ENCODE measurements at places on chromosomes 13 and 19.

DNA sequence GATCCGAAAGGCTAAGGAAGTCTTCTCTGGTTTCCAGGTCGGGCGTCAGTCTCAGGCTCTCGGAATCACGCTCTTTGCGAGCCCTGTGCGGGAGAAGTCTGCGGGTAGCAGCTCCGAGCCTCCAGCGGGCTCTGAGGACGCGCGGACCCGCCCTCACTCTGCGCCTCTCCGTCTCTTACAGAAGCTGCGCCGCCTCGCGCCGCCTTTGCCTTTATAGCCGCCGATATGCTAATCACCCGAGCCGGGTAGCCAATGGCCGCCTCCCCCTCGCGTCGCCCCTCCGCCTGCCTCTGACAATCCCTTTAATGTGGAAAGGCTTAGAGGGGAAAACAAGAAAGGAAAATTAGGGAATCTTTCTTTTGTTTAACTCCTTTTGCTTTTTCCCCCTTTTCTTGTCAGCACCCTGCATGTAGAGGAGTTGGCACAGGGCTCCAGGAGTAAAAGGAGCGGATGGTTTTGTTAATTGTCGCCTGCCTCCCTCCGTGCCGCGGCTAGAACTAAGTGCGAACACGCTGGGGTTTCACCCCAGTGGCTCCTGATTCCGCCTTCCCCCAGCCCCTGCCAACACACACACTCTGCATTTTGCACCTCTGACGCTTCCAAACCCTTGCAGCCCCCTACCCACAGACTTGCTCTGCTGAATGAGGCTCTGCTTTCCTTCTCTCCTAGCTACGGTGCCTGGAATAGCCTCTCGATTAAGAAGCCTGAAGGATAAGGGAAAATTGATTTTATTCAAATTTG, at the start of gene PCDH8:
Gene PCDH8, minus strand, starts transcription at position 186 of the 741 bp plus-strand sequence. CDS start 204 bp downstream, outside the sequence.
- H3K4me1 ChIP-seq: no peaks in the 10 kb centered on the region
- no peak within 1 kb of the TSS for H3K27ac ChIP-seq
- DNase-seq: no peak
- no peak within 1 kb of the TSS for H3K4me3 ChIP-seq
- no peaks in the 10 kb centered on the region for H3K36me3 ChIP-seq

- no peak overlapping the region for H3K27ac ChIP-seq
- H3K27me3 ChIP-seq: no peaks in the 10 kb centered on the region
- H3K4me3 ChIP-seq: no peak overlapping the region
- H3K36me3 ChIP-seq: no peaks in the 10 kb centered on the region
These were observed 33.5 kb downstream of the DOCK9 start for GRCh38 chr13:98944336-98944735.

- H3K27ac ChIP-seq: no peak overlapping the region
- H3K4me1 ChIP-seq: no peaks in the 10 kb centered on the region
- no peak overlapping the region for H3K4me3 ChIP-seq
These were observed 435.3 kb upstream of the HTR2A start for GRCh38 chr13:47332149-47332548.

- no peaks in the 10 kb centered on the region for H3K4me1 ChIP-seq
- no peaks in the 10 kb centered on the region for H3K36me3 ChIP-seq
- H3K4me3 ChIP-seq: no peak overlapping the region
- H3K27ac ChIP-seq: no peak overlapping the region
These were observed 6.1 kb downstream of the TPRX2 start for GRCh38 chr19:47865166-47865565.

All from ascending aorta (tissue), 2 donors.